Skeletal muscle cell (primary cell): ENCODE measurements at places on chromosomes 1 and 21.

- DNase-seq = no peak
Measured at GRCh38 chr1:8424539-8425116, 106.7 kb downstream of the SLC45A1 start.

- no peak for DNase-seq
Measured at GRCh38 chr21:44666401-44667320, at the start of gene KRTAP12-2. Gene KRTAP12-2, minus strand, starts transcription at chr21:44666927. Its CDS starts 41 bp downstream, at chr21:44666886.

GRCh38 chr1:169577981-169578738 is 8.1 kb downstream of the F5 start:
- DNase-seq = no peak

GRCh38 chr1:119653839-119654170 is 5.7 kb upstream of the ZNF697 start:
- peak; percentile 45 for DNase-seq

- no peak for DNase-seq
Measured at GRCh38 chr1:26833432-26834405, 7.2 kb downstream of the ZDHHC18 start.

DNA sequence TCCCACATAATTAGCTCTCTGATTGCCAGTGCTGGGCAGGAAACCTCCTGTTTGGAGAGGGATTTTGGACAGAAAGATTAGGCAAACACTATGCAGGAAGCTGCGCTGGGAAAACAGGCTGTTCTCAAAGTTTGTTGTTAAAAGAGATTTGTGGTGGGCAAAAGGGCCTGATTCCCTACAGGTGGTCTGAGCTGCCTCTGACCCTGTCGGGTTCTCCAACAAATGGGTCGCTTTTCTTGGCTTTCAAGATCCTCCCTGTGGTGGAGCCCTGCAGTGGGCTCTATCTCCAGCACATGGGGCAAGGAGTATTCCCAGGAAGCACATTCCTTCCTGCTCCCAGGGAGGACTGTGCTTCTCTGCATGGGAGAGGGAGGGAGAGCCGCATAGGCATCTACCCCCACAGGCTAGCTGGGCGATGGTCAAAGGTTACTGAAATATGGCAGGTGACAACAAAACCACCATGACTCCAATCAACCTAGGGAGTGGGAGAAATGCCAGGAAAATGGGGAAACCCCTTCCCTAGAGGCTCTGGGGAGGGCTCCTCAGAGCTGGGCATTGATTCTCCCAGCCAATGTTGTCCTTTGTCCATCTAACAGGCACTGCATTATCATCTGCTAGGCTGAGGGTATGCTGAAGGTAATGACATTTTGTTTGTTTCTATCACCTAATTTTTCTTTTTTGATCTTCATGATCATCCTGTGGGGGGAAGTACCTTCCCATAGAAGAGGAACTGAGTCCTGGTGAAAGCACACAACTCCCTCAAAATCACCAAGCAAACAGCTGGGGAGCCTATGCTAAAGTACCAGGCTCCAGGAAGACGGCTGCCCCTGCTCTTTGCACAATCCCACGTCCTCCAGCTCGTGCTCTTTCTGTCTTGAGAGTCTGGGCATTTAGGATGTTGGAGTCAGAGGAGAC is 85.3 kb downstream of the PLXNA2 start:
- DNase-seq = no peak

DNA sequence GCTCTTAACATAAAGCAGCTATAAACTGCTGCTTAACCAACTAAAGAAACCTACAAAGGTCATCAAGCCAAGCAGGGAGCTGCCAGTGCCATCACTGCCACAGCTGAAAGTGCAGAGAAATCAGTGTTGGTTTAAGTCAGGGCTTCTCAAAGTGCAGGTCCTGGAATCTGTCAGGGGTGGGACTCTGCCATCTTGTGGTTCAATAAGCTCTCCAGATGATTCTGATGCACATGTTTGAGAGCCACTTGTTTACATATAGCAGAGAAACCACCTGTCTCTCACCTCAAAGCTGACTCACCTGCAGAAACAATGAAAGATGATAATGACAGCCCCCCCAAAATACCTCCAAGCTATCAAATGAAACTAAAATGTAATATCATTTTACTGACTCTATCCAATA is 49.3 kb downstream of the SH3GLB1 start:
- DNase-seq = no peak

DNA sequence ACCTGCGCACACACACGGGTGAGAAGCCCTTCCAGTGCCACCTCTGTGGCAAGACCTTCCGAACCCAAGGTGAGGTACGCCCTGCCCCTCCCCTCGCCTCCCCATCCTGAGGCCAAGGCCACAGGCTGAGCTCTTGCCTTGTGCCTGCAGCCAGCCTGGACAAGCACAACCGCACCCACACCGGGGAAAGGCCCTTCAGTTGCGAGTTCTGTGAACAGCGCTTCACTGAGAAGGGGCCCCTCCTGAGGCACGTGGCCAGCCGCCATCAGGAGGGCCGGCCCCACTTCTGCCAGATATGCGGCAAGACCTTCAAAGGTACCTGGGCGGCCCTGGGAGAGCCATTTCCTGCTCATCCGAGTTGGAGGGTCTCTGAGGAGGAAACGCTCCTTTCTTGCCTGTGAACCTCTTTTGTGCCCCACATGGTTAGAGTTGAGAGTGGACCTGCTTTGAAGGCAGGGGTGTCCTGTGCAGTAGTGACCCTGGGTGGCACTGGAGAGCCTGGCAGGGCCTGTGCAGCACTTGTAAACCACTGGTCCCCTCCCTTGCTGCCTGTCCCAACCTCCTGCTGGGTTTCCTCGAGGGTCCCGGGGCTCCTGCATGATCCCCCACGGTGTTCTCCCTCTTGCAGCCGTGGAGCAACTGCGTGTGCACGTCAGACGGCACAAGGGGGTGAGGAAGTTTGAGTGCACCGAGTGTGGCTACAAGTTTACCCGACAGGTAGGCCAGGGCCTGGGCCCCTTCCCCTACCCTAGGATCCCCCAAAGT is 8.5 kb downstream of the ZBTB48 start:
- no peak for DNase-seq

DNA sequence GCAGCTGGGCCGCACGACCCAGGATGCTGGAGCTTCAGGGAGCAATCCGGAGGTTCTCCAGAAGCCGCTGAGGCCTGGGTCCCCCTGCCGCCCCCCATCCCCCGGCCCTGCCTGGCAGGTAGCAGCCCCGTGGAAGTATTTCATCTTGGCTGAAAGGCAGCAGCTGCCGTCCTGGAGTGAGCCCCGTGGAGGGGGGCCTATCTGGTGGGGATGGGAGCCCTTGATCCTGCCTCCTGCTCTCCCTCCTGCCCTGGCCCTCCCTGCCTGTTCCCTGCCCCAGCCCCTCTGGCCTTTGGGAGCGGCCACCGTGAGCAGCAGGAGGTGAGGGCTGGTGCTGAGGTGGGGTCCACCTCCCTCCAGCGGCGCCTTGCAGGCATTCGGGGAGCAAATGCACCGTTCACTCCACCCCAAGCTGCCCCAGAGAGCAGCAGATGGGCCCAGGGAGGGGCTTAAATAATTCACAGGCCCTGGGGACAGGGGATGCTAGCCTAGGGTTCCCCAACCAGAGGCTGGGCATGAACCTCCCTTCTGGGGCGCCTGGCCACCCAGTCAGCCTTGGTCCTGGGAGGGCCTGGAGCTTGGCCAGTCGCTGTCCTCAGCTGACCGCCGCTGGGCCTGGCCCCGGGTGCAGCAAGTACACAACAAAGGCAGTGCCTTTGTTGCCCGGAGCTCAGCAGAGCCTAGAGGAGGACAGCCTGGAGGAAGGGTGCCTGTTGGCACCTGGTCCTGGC is 23.7 kb upstream of the PLCH2 start:
- DNase-seq = no peak

GRCh38 chr1:40185951-40186864 is 25.0 kb downstream of the RLF start:
- peak; percentile 14 for DNase-seq

GRCh38 chr1:167711797-167712196 is 10.0 kb upstream of the MPZL1 start:
- no peak for DNase-seq

DNA sequence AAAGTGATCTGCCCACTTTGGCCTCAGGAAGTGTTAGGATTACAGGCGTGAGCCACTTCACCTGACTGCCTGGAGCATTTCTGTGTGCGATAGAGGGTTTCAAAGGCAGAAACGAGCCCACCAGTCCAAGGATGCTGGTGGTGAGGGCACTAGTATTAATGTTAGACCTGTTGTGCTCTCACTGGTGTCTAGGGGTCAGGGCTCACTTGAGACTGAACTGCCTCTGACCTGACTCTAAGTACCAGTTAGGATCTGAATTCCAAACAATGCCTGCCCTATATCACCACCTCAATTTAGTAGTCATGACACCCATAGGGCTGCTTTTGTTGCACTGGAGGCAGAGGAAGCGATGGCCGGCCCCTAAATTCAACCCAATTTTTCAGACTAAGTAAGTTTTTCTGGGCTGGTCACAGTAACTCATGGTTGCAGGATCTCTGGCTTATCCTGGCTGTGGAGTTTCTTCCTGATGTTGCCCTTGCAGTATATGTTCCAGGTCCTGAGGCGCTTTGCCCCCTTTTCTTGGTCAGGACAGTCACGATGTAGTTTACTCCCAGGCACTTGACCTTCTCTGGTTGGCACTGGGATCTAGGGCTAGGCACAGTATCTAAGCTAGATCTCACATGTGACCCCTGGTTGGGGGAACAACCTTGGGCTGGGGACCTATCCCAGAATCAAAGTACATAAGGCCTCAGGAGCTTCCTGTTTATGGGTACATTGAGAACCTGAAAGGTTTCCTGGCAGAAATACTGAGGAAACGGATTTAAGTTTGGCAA is 4.5 kb downstream of the CCDC17 start:
- DNase-seq = no peak

DNA sequence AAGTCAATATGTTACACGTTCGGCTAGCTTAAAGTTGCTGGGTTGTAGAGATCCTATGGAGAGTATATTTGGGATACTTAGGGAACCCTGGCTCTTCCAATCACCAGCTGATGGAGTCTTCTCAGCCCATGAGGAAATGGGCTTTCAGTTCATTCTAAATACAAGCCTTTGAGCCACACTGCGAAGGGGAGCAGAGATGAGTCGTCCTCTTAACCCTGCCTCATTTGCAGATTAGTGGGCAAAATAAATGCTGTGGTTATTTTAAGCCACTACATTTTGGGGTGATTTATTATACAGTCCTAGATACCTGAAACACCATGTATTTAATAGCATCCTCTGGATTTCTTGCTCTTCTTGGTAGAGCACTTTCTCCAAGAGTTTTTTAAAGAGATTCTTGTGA is 19.0 kb upstream of the VCAM1 start:
- DNase-seq = no peak

- DNase-seq = peak; percentile 16
Measured at GRCh38 chr1:118842452-118843201, 145.5 kb downstream of the TBX15 start.

DNA sequence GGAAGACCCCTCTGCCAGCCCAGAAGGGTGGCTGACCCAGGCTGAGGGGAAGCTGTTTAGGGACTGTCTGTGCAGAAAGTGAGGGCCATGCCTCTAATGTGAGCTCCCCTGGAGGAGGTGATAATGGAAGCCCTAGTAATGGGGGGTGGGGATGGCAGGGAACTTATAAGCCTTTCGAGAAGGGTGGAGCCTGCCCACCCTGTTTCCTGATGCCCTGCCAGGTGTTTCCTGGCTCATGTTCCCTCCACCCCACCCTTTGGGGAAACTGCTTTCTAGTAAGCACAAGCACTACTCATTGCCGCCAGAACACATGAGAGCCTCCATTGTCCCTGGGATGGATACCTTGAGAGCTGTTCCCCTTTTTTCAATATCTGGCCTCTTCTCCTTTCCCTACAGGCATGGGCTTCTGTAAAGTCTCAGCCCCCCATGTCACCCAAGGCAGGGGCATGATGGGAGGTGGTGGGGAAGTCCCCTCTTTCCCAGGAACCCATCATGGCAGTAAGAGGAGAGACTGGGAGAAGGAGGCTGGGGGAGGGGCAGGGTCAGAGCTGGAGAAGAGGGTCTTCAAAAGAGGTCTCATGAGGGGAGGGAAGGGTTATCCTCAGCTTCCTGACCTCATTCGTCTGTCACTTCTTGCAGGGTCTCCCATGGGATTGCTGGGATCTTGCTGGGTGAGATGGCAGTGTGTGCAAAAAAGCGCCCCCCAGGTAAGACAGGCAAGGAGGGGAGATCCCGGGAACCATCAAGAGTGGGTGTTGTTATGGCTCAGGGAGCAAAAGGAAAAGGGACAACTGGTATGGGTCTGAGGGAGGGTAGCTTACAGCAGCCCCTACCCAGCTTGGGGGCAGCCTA is 2.4 kb downstream of the ATP8B2 start:
- no peak for DNase-seq

DNA sequence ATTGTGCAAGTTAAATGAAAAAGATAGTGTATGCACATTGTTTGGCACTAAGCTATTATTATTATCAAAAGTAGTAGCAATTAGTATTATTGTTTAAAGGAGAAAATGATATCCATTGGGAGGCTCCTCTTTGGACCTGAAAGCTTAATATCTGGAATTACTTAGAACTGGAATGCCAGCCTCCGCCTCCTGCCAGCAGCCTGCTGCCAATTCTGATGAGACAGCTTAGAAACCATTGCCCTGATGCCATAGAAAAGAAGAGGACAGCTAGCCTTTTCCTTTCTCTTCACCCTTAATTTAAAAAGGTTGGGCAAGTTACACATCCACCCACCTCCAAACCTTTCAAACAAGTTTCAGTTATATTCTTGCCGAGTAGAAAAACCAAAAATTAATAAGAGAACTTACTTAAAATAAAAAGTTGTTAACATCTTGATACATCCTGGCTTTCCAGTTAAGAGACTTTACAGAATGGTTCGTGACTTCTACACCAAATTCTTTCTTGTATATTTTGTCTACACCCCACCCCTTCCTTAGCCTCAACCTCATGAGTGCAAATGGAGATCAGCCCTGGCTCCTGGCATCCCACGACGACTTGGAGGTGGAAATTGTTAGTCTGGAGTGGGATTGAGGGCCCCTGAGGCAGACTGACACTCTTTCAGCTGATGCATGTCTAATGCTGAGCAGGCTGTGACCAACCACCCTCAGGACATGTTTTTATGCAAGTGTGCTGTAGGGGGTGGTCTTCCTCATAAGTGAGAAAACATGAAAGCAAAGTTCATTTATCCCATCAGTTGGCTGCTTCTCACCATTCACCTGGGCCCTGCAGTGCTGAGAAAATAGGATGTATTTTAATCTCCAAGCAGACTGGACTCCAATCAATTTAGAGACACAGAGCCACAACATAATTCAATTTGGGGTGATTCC is 120.6 kb downstream of the KCNJ15 start:
- DNase-seq = no peak

DNA sequence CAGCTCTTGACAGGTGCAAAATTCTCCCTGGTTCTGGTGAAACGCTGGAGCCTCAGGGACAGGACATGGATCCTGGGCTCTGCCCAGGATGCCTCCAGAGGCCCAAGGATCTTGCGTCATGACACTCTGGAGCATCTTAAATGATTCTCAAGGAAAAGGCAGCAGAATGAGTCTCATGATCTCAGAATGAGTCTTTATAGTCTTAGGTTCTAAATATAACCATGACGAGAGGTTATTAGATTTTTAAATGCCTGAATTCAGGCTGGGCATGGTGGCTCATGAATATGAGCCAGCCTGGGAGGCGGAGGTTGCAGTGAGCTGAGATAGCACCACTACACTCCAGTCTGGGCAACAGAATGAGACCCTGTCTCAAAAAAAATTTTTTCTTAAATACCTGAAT is 55.5 kb downstream of the ECE1 start:
- peak; percentile 20 for DNase-seq
